ENCODE measurements at places on chromosomes 3 and 15.

- DNase-seq, result no peak
Observed at GRCh38 chr3:88057630-88058305, 1.0 kb downstream of the CGGBP1 start.

DNA sequence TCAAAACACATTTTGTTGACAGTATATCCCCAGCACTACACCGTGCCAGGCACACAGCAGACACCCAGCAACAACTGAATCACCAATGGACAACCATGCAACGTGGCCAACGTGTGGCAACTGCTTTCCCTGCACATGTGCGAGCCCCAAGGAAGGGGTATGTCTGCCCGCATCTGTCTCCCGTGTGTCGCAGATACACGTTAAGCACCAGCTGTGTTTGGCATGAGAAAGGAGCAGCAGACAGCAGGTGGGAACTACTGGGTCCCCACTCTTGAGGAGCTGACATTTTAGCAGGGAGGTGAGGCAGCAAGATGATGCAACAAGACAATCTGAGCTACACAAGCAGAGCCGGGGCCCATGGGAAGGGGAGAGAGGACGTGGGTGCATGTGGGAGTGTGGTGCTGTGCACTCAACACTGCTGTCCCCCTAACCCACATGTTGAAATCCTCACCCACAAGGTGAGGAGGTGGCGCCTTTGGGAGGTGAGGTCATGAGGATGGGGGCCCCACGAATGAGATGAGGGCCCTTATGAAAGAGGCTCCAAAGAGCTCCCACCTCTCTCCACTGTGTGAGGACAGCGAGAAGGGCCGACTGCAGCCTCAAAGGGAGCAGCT, 56.2 kb downstream of the ROPN1B start:
- no peak for DNase-seq

DNA sequence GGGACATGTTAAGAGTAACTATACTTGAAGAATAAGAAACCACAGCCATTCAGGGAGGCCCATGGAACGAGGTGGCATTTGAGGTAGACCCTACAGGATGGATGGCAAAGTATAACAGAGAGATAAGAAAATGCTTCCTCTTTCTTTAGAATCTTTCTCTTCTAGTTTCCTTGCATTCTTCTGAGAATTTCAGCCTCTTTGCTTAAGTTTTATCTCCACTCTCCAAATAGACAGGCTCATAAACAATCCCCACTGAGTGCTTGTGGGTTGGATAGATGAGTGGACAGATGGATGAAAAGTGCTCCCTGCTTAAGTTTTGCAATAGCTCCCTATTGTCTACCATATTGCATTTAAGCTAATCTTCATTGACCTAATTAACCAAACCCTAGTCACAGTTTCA, 103.7 kb downstream of the MEX3B start:
- no peak for DNase-seq

DNA sequence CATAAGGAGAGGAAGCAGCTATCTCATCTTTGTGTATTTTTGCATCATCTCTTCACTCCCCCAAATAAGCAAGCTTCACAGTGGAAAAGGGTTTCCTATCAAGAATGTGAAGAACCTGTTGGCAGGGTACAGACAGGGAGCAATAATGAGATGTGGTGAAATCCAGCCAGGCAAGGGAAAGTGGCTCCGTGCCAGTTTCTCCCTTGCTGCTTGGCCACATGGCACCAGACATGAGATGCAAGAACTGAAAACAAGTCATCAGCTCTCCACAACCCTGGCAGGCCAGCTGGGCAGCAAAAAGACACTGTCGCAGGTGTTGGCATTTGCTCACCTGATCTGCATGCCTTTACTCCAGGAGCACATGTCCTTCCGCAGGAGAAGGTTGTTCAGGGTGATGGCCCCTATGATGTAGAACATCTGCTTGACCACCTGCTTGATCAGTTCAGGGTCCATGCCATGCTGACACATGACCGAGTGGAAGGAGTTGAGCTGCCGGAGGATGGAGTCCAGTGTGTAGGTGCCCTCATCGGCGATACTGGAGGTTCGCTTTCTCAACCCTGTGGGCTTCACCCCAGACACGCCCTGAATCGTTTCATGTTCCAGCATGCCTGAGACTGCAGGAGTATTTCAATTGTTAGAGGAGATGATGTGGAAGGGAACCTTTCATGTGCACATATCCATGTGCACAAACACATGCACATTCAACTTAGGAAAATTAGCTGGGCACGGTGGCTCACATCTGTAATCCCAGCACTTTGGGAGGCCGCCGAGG, 23.3 kb upstream of the MYO5C start:
- no peak for DNase-seq

DNA sequence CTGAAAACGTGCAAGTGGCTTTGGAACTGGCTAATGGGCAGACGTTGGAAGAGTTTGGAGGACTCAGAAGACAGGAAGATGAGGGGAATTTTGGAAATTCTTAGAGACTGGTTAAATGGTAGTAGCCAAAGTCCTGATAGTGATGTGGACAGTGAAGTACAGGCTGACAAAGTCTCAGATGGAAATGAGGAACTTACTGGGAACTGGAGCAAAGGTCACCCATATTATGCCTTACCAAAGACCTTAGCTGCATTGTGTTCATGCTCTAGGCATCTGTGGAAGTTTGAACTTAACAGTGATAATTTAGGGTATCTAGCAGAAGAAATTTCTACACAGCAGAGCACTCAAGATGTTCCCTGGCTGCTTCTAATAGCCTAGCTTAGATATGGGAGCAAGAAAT, 28.6 kb upstream of the SERPINI2 start:
- no peak for DNase-seq

GRCh38 chr3:155386919-155387318, 93.4 kb upstream of the STRIT1 start:
- DNase-seq, result no peak

- no peak for DNase-seq
Observed at GRCh38 chr3:41276191-41276590, 76.9 kb downstream of the CTNNB1 start.

GRCh38 chr3:133938770-133939462, 43.2 kb upstream of the RAB6B start:
- no peak for DNase-seq

DNA sequence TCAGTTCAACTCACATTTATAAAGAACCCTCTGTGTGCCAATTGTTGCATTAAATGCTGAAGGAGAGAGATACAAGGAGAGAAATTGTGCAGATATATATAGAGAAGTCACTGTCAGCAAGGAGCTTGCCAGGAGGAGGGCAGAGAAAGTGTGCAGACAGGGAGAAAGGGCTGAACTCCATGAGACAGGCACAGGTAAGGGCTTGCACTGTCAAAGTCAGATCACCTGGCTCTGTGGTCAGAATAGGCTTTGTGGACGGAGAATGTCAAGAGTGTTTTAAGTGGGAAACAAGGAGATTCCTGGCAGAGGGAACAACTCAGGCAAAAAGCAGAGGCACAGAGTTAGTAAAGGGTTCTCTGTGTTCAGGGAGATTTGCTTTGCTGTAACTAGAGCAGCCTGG, 303.0 kb upstream of the TPRG1 start:
- DNase-seq, result no peak

Measured in urothelium cell line (cell line).